ENCODE measurements at places on chromosomes 4 and X.
A peak's percentile ranks its signal among the peaks of the same experiment; 100 is the strongest.

DNA sequence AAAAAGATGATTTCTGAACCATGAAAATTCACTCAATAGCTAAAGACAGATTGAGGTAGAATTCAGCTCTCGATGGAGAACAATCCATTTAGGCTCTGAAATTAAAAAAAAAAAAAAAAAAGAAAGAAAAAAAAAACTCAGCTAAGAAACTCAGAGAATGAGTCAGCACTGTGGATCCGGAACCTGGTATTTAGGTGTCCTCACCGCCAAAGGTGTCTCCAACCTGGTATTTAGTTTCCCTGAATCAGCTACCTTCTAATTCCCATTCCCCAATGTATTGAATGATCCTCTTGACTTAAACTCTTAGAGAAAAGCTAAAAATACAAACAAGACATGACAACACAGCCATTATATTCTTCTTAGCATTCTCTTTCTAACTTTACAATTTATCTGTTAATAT is 150.3 kb upstream of the RASGEF1B start:
- no peak for DNase-seq

GRCh38 chr4:152117054-152117453 is 356.2 kb upstream of the GATB start:
- no peak for DNase-seq

GRCh38 chrX:111098874-111099273 is 2.9 kb downstream of the PAK3 start:
- DNase-seq, result peak; percentile 22

- no peak for DNase-seq
Measured at GRCh38 chrX:83495898-83496297, 12.2 kb upstream of the POU3F4 start.

GRCh38 chrX:71181558-71181909 is 36.9 kb downstream of the NLGN3 start:
- DNase-seq, result no peak

DNA sequence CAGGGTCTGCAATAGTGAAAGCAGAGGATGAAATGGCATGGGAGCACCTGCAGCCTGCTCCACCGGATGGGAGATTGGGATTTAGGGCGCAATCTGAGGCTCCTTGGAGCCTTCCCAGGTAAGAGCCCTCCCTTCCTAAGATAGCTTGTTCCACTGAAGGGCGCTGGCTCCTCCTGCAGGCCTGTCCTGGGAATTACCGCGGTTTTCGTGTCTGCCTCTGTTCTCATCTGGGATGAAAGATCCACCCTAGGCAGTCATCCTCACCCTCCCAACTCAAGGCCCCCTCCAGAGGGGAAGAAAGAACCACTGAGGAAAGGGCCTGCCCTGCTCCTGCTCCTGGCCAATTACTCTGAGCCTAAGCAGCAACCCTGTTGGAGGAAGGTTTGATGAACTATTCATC is 547.5 kb downstream of the SMARCA1 start:
- no peak for DNase-seq

DNA sequence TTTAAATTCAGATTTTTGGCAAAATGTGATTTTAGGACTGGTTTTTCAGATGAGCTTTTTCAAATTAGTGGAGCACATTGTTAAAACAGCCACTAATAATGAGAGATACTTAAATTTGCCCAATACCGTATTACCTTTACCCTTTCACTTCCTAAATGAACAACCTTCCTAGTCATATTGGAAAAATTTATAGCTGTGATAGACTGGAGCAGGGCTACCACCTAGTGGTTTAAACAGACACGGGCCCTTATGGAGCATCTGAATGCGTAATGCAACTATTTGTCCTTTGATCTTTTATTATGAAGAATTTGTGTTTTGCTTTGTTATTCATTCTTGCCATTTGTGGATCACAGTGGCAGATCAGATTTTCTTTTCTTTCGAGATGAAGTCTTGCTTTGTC is 72.7 kb downstream of the KDM6A start:
- peak; percentile 22 for DNase-seq

GRCh38 chr4:37615720-37616063 is 70.5 kb downstream of the RELL1 start:
- DNase-seq, result no peak

Measured in ELR (cell line).